Hematopoietic multipotent progenitor cell (in vitro differentiated cells): ENCODE measurements at places on chromosomes 4 and X. TPM values are rescaled to one million over a fixed set of nuclear protein-coding genes. Genes with fewer than 3 reads are reported as not detected.

Gene RS1
- not detected for total RNA-seq

Gene PRKG2
- total RNA-seq = 21.0 TPM

Gene FGB
- total RNA-seq = under 0.01 TPM

Gene GRPEL1
- 8.1 TPM for total RNA-seq

Gene XG
- total RNA-seq = under 0.01 TPM

Gene PASD1
- total RNA-seq = not detected

Gene RAB28
- total RNA-seq = 4.3 TPM

Gene PRRG3
- total RNA-seq = not detected

Gene ETDB
- total RNA-seq = not detected

Gene MTNR1A
- not detected for total RNA-seq

Gene IRAK1
- 40.9 TPM for total RNA-seq

Gene TMEM154
- 2.2 TPM for total RNA-seq
